A549 (cell line): ENCODE measurements at places on chromosomes 1 and 21. TPM values are rescaled to one million over a fixed set of nuclear protein-coding genes. Genes with fewer than 3 reads are reported as not detected.

Gene XCL2
- not detected in 3 replicates for polyA plus RNA-seq

Gene ERICH3
- not detected in 3 replicates for polyA plus RNA-seq

GRCh38 chr1:235532360-235532759 is 28.1 kb upstream of the B3GALNT2 start:
- DNase-seq: no peak

- no peak for DNase-seq
Observed at GRCh38 chr1:94304553-94304952, 67.2 kb upstream of the ARHGAP29 start.

Gene C1orf167
- not detected in 3 replicates for polyA plus RNA-seq

Gene PRDM16
- 0.15 to 0.35 TPM (median 0.25 TPM) in 3 replicates for polyA plus RNA-seq

- no peak for DNase-seq
Observed at GRCh38 chr1:217026531-217026930, 303.3 kb upstream of the ESRRG start.

GRCh38 chr1:54810153-54810942 is 9.2 kb upstream of the TTC22 start:
- DNase-seq: peak; percentile 44

Gene ZNF670
- 2.9 to 3.3 TPM (median 3.0 TPM) in 3 replicates for polyA plus RNA-seq

GRCh38 chr1:181033128-181033798 is 520 bp upstream of the MR1 start:
- no peak for DNase-seq
